ENCODE measurements at places on chromosomes 4 and X.

DNA sequence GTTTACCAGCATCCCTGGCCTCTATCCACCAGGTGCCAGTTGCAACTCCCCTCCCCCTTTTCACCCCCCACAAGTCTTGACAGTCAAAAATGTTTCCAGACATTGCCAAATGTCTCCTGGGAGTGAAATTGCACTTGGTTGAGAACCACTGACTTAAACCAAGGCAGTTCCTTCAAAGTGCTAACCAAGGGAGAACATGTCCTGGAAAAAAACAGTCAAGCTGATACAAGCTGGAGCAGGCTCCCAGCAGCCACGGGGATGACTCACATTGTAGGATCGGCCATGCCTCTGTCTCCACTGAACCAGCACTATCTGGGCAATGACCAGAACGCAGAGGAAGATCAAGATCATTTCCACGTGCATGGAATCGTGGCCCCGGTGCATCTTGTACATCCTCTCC, 11.4 kb downstream of the RNF175 start:
- DNase-seq = no peak

DNA sequence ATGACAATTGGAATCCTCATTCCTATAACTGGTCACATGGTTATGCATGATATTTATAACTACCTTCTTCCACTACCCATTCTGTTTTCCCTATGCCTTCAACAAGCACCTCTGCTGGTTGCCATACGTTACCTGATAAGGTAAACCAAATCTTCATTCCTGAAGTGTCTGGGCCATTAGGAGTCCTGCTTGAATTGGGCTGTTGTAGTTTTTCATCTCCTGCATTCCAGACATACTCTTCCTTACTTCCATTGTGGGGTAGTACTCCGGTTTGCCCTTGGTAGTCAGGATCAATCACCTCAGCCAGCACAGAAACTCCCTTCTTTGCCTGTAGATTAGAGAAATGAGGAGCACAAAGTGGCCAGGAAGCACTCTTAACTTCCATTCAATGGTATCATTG, 109.1 kb upstream of the LANCL3 start:
- DNase-seq = no peak

DNA sequence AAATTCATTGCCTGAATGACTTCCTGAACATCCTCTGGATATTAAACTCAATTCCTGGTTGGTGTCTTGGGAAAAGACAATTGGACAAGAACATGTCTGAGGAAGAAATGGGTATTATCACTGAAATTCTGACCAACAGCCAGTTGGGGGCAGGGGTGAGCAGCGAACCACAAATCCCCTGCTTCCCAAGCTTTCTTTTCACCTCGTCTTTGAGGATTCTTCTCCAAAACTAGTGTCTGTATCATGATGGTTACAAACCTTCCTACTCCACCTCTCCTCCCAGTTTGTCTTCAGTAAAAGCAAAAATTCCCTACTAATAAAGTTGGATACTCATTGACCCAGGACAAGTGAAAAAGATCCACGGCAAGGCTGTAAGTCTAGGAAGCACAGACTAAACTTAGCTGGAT, 48.3 kb upstream of the WDR1 start:
- DNase-seq = no peak

GRCh38 chr4:2800691-2801596, 8.1 kb downstream of the SH3BP2 start:
- DNase-seq = no peak

DNA sequence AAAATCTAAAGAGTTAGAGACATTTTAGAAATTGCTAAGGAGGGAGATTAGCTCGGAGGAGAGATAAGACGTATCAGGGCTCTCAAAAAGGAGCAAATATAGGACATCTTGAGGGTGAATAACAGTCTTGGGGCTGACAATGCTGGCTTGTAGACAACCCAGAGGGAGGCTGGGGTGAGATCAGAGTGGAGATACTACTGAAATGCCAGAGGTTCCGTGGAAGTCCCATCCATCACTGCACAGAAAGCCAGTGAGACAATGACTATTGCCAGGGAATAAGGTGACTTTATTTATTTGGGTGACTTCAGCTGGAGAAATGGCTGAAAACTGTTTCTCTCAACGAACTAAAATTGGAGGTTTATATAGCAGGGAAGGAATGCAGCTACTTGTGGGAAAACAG, 838.1 kb upstream of the AGA start:
- no peak for DNase-seq

- no peak for DNase-seq
Measured at GRCh38 chrX:154300816-154301215, 5.2 kb downstream of the TKTL1 start.

DNA sequence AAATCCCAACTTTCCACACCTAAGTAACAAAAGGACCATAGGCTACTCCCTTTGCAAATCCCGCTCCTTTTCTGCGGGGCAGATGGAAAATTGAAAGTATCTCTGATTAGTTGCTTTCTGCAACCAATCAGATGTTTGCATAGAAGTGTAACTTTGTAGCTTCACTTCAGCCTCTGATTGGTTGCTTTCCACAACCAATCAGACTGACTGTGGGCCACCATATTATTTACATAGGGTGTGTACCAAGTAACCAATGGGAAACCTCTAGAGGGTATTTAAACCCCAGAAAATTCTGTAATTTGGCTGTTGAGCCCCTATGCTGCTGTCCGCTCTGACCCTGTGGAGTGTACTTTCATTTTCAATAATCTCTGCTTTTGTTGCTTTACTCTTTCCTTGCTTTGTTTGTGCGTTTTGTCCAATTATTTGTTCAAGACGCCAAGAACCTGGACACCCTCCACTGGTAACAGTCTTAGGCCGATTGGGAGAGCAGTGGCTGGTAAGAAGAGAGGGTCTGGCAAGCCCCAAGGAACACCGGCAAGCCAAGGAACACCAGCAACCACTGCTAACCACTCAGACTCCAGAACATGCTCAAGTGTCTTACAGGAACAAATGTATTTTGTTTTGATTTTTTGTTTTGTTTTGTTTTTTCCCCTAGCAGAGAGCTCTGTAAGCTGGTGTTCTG, 125.5 kb upstream of the MAP3K15 start:
- DNase-seq = no peak

DNA sequence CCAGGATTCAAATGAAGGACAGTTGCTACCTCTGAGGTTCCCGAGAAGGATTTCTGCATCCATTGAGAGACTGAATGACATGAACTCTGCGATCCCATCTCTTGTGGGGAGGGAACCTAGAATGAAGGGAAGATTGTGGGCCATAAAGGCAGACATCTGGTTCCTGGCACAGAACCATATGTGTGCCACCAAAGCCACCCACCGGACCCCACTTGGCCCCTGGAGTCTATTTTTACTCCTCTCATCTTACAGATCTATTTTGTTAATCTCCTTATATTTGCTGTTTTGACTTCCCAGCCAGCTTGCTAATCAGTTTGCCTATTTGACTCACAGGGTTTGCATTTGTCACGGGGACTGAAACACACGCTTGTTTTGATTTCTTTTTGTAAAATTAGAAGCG, 7.3 kb downstream of the SOD3 start:
- DNase-seq = no peak

DNA sequence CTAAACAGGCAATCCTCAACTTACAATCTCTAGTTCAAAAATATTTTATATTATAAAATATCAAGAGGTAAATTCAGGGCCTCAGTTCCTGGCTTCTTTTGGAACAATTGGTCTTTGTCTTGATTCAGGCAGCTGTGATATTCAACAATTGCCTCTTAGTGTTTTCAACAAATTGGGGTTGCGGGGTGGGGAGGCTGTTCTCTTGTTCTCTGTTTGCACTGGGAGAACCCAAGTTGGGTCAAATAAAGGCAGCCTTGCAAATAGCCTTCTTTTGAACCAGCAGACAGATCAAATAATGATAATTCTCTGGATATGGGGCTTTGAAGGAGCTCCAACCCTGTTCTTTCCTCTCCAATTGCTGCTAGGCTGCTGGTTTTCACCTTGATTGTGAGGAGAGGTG, 142.5 kb downstream of the COL4A5 start:
- no peak for DNase-seq

- no peak for DNase-seq
Measured at GRCh38 chr4:185481401-185481800, 9.9 kb upstream of the CCDC110 start.

DNA sequence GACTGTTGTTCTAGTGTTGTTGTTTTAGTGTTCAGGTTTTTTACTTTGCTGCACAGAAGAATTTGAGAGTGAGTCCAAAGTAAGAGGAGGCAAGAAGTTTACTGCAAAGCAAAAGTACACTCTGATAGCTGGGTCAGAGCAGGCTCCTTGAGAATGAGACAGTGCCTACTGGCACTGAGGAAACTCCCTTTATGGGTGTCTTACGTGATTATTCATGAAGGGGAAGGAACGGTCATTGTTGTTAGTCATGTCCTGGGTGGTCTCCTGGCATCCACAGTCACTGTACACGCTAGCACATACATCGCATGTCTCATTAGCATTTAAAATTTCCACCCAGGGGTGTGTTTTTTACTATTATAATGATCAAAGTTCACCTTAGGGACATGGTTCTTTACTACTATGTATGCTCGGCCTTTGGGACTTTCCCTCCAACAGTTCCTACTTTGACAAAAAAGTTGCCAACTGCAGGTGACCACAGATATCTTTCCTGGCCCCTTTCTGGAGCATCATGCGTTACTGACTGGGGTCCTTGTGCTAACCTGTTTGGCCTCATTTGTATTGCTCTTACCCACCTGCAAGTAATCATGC, 688.9 kb upstream of the AMOT start:
- no peak for DNase-seq

- no peak for DNase-seq
Measured at GRCh38 chr4:2258091-2259035, 3.5 kb downstream of the MXD4 start.

Data from right renal cortex interstitium (tissue), 3 donors.